ENCODE measurements at places on chromosomes 6 and 20.

DNA sequence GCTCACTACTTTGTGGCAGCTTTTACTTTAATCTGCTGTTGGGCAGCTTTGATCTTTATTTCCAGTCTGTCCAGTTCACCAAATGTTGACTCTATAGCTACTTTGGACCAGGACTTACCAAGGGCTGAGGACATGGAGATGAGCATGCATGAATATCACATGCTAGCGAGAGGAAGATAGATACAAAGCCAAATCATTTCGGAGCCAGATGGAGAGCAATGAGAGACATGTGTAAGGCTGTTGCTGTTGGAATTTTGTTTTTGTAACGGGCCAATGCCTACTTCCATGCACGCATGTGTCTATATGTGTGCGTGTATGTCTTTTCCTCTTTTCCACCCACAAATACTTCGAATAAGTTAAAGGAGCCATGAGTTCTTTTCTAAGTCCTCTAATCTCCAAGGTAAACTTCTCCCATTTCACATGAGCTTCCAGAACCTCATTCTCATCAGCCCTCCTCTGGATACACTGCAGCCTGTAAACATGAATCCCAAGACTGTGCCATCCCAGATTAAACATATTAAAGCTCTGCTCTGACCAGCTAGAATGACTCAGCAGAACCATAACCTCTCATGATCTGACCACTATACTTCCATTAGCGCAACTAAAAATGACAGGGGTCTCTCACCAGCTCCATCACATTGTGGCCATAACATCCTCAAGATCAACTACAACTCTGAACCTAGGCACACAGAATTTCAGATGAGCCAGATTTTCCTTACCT lies 160.7 kb downstream of the LRFN2 start:
- no peak for DNase-seq
- H3K36me3 ChIP-seq, result no peaks in the 10 kb centered on the region
- no peaks in the 10 kb centered on the region for H3K4me1 ChIP-seq
- H3K27me3 ChIP-seq, result peaks cover 19% of the 10 kb centered on the region
- no peak overlapping the region for H3K4me3 ChIP-seq
- H3K27ac ChIP-seq, result no peak overlapping the region

DNA sequence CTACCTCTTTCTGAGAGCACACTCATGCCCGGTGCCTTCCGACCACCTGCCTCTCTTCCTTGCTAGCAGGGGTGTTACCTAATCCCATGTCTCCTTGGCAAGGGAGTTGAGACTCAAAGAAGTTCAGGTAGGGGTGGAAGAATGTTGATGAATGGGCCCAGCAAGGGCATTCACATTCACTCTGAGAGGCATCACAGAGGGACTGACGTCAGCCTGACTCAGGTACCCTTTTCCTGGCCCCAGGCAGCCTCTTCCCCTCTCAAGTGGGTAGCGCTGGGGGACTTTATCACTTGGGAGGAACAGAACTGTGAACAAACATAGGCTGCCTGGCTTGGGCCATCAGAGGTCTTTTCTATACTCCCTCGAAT lies 35.3 kb downstream of the HM13 start:
- DNase-seq, result no peak
- peaks cover 9% of the 10 kb centered on the region for H3K4me1 ChIP-seq
- no peaks in the 10 kb centered on the region for H3K27me3 ChIP-seq

DNA sequence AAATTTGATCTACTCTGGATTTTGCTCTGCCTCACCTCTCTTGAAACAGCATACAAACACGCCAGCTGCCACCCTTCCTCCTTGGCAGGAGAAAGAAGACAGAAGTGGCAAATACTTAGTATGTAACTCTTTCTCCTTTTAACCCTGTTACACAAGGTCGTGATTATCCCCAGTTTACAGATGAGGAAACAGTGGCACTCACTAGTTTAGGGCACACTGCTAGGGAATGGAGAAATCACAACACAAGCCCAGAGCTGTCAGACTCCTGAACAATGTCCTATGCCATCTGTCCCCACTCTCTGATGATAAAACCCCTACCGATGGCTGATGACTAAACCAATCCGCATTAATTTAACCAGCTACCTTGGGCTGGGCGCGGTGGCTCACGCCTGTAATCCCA lies 79.7 kb downstream of the FGD2 start:
- peaks cover 10% of the 10 kb centered on the region for H3K4me1 ChIP-seq
- no peak overlapping the region for H3K27ac ChIP-seq
- H3K4me3 ChIP-seq, result no peak overlapping the region
- no peaks in the 10 kb centered on the region for H3K27me3 ChIP-seq
- peaks cover 2% of the 10 kb centered on the region for H3K36me3 ChIP-seq
- no peak for DNase-seq

GRCh38 chr6:87756858-87757257 lies 54.8 kb upstream of the AKIRIN2 start:
- DNase-seq, result no peak
- H3K27ac ChIP-seq, result peak overlapping the region; percentile 74
- no peak overlapping the region for H3K4me3 ChIP-seq
- no peaks in the 10 kb centered on the region for H3K36me3 ChIP-seq

DNA sequence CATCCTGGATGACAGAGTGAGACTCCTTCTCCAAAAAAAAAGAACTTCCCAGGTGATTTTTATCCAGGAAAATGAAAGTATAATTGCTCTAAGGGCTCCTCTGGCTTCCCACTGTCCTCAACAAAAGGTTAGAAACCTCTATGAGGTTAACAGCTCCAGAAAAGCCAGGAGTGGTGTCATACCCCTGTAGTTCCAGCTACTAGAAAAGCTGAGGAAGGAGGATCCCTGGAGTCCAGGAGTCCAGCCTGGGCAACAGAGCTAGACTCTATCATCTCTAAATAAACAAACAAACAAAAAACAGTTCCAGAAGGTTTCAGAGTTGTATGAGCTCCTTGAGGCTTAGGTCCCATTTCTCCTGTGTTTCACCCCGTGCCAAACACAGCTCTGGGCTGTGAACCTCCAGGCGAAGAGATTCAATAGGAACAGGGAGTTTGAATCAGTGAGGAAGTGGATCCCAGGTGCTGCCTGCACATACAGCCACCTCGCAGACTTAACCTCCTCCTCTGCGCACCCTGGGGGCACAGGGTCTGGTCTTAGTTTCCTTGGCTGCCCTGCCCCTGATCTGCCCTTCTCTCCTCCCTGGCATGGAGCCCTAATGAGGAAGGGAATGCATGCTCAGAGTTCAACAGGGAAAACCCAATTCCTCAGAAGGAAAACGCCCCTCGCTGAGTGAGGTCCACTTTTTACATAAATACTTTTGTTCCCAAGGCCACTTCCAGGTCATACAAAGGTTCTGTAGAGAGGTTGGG lies 31.0 kb downstream of the ZC3H12D start:
- peaks cover 11% of the 10 kb centered on the region for H3K4me1 ChIP-seq
- peak overlapping the region; percentile 57 for H3K27ac ChIP-seq
- H3K36me3 ChIP-seq, result peaks cover 2% of the 10 kb centered on the region
- H3K4me3 ChIP-seq, result no peak overlapping the region
- no peaks in the 10 kb centered on the region for H3K27me3 ChIP-seq

DNA sequence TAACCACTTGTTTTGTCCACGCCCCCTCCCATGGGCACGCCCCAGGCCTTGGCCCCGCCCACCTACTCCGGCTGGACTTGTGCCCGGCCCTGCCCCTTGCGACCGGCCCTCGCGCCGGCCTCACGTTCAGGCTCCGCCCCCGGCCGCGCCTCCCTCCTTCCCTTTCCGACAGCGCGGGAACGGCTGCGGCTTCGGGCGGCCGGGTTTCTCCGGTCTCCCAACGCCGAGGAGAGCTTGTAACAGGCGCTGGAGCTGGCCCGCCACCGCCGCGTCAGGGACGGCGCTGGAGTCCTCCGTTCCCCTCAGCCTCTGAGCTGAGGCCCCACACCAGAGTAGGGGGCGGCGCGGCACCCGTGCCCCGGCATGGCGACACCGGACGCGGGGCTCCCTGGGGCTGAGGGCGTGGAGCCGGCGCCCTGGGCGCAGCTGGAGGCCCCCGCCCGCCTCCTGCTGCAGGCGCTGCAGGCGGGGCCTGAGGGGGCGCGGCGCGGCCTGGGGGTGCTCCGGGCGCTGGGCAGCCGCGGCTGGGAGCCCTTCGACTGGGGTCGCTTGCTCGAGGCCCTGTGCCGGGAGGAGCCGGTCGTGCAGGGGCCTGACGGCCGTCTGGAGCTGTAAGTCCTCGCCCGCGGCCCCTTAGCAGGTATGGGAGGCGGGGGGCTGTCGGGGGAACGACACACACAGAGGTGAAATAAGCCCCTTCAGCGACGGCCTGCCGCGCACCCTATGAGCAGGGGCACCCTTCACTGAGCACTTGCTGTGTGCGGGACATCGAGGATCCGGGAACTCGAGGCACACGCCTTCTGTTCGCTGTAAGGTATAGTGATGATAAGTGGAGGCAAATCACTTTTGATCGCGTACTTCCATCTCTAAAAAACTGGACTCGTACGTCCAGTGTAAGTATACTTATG lies at the start of gene FANCE:
FANCE (plus strand) TSS at position 156 of the 908 bp plus-strand sequence; CDS start at position 364, 208 bp downstream.
- DNase-seq, result peak; percentile 67
- no peaks in the 10 kb centered on the region for H3K27me3 ChIP-seq
- peaks cover 29% of the 10 kb centered on the region for H3K4me1 ChIP-seq
- H3K27ac ChIP-seq, result peak within 1 kb of the TSS; percentile 54

DNA sequence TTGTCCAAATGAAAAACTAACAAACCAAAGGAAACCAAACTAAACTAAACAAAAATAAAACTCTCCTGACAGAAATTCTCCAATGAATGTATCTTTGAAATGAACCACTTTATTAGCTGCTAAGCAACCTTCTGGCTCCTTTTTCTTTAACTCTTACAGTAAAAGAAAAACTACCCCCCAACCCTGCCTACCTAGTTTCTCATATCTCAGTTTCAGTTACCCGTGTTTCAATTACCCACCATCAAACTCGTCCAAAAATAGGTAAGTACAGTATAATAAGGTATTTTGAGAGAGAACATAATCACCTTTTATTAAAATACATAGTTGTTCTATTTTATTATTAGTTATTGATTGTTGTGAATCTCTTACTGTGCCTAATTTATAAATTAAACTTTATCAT lies 177.4 kb upstream of the THEMIS start:
- no peak overlapping the region for H3K27ac ChIP-seq
- peaks cover 5% of the 10 kb centered on the region for H3K4me1 ChIP-seq
- H3K4me3 ChIP-seq, result no peak overlapping the region
- H3K27me3 ChIP-seq, result no peaks in the 10 kb centered on the region
- DNase-seq, result no peak

DNA sequence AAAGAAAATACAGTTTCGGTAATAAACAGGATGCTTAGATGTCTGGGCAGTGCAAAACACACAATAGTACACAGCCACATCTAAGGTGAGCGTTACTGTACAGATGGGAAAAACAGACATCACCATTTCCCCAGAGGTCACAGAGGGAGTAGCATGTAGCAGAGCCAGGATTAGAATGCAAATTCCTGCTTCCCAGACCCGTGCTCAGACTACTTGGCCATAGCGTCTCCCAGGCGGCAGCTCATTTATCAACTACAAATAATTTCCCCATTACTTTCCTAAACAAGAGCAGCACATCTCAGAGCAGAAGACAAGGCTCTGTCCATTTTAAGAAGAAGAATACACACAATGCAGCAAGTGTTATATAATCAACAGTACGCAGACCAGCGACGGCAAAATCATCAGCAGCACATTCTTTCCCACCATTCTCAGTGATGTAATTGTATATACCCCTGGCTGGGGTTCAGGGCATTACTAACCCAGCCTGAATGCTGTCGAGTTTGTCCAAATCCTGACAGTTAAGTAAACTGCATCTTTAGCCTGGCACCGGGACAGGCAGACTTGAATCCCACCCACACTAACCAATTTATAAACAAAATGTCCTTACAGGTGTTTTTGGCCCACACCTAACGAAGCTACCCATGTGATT lies 61.9 kb downstream of the CNKSR3 start:
- peaks cover 18% of the 10 kb centered on the region for H3K27me3 ChIP-seq
- H3K4me1 ChIP-seq, result peaks cover 5% of the 10 kb centered on the region
- H3K27ac ChIP-seq, result no peak overlapping the region
- H3K36me3 ChIP-seq, result peaks cover 2% of the 10 kb centered on the region
- H3K4me3 ChIP-seq, result no peak overlapping the region

- DNase-seq, result no peak
- peak overlapping the region; percentile 92 for H3K4me3 ChIP-seq
- H3K27me3 ChIP-seq, result no peaks in the 10 kb centered on the region
- no peaks in the 10 kb centered on the region for H3K36me3 ChIP-seq
These were observed 2.6 kb downstream of the B4GALT5 start for GRCh38 chr20:49710971-49711666.

- no peak overlapping the region for H3K4me3 ChIP-seq
- H3K4me1 ChIP-seq, result peaks cover 11% of the 10 kb centered on the region
- H3K27ac ChIP-seq, result peak overlapping the region; percentile 37
- no peak for DNase-seq
- H3K36me3 ChIP-seq, result no peaks in the 10 kb centered on the region
- H3K27me3 ChIP-seq, result no peaks in the 10 kb centered on the region
These were observed 49.5 kb upstream of the CCN6 start for GRCh38 chr6:112004201-112005012.

DNA sequence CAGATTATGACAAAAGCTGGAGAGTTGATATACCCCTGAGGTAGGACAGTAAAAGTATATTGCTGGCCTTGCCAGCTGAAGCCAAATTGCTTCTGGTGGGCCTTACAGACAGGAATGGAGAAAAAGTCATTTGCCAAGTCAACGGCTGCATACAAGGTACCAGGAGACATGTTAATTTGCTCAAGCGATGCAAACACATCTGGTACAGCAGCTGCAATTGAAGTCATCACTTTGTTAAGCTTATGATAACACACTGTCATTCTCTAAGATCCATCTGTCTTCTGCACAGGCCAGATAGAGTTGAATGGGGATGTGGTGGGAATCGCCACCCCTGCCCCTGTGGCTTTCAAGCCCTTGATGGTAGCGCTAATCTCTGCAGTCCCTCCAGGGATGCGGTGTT lies 40.4 kb upstream of the POPDC3 start:
- DNase-seq, result no peak
- H3K36me3 ChIP-seq, result no peaks in the 10 kb centered on the region
- peaks cover 34% of the 10 kb centered on the region for H3K27me3 ChIP-seq
- H3K4me1 ChIP-seq, result no peaks in the 10 kb centered on the region

GRCh38 chr20:18588574-18588933 lies 700 bp downstream of the DTD1 start:
- H3K4me3 ChIP-seq, result peak overlapping the region; percentile 96
- H3K36me3 ChIP-seq, result peaks cover 8% of the 10 kb centered on the region
- DNase-seq, result no peak
- peaks cover 11% of the 10 kb centered on the region for H3K27me3 ChIP-seq
- peaks cover 26% of the 10 kb centered on the region for H3K4me1 ChIP-seq

GRCh38 chr20:20480689-20481088 lies 112.8 kb downstream of the INSM1 start:
- H3K27me3 ChIP-seq, result no peaks in the 10 kb centered on the region
- H3K36me3 ChIP-seq, result peaks cover 12% of the 10 kb centered on the region
- no peak for DNase-seq
- H3K4me1 ChIP-seq, result peaks cover 3% of the 10 kb centered on the region

DNA sequence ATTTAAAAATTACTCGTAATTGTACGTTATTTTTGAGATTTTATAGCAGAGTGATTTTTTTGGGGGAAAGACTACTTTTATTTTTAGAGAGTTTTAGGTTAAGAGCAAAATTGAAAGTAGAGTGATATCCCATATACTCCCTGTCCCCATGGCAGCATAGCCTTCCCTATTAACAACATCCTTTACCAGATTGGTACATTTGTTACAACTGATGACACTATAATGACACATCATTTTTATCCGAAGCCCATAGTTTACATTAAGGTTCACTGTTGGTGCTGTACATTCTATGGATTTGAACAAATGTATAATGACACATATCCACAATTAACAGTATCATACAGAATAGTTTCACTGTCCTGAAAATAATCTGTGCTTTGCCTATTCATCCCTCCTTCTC lies 1126.4 kb upstream of the CITED2 start:
- H3K4me1 ChIP-seq, result no peaks in the 10 kb centered on the region
- no peaks in the 10 kb centered on the region for H3K36me3 ChIP-seq
- H3K27ac ChIP-seq, result no peak overlapping the region
- H3K27me3 ChIP-seq, result peaks cover 4% of the 10 kb centered on the region

All from T-helper 17 cell (primary cell).